ENCODE measurements at places on chromosomes 7 and 10.
A peak's percentile ranks its signal among the peaks of the same experiment; 100 is the strongest.

- DNase-seq = no peak
Observed at GRCh38 chr7:80216996-80217842, 82.6 kb downstream of the GNAI1 start.

DNA sequence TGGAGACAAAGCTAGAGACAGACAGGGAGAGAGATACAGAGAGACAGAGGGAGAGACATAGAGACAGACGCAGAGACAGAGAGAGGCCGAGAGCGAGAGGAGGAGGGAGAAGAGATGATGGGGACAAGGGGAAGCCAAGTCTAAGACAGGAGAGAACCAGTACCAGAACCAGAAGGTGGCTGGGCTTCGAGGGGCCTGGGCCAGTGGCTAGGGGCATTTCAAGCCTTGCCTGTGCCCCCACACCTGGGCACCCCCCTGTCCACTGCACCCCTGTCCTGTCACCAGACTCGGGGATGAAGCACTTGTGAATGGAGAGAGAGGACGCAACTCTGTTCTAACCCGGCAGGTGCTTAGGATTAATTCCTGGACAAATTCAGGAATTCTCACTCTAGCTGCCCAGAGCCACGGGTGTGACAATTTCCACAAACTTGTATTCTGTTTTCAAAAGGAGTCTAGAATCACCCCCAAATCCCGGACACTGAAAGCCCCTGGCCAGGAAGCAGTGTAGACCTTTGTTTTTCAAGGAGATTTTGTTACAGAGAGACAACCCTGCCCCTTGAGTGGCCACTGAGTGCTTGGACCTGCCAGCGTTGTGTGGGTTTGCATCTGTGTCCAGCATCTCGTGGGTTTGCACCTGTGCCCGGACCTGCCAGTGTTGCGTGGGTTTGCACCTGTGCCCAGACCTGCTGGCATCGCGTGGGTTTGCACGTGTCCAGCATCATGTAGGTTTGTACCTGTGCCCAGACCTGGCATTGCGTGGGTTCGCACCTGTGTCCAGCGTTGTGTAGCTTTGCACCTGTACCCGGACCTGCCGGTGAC lies 157.3 kb downstream of the WDR37 start:
- no peak for DNase-seq

DNA sequence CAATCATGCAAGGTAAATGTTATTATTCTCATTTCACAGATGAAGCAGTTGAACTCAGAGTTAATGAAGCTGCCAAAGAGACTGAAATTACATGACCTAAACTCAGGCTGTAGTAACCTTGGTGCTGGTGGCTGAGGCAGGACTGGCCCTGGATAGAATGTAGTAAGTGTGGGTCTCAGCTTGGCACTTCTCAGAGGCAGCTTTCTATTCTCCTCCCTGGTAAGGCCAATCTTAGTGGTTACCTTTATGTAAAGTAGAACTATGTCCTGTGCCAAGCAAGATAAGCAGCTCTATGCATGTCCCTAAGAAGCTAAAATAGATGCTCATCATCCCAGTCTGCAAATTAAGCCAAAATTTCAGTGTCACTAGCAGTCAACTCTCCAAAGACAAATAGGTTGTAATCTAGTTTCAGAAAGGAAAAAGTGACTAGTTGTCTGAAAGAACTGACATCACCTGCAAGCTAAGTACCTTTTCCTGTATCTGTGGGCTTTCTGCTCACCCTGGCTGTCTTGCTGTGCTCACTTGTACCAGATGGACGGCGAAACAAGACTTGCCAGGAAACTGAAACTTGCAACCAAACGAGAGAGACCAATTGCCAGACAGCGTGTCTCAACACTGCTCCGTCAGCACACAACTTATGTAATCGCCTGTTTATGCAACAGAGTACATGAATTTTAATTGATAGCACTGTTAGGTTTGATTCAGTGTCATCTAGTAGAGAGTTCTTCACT lies 43.7 kb downstream of the CH25H start:
- peak; percentile 61 for DNase-seq

DNA sequence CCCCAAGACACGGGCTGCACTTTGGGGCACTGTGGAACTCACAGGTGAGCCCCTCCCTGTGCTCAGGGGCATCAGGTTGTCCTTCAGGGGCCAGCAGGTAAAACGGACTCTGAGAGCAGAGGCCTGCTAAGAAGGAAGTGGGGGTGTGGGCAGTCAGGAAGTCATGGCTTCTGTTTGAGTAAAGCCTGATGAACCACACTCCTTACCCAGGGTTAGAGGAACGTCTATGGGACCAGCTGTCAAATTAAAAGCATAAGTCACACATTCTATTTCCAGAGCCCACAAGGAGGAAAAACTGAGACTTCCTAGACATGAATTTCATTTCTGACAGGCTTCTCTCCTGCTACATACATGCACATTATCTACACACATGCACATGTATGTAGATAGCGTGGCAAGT lies 616.4 kb downstream of the SDK1 start:
- no peak for DNase-seq

- DNase-seq = no peak
Observed at GRCh38 chr10:127695431-127695830, 41.6 kb upstream of the FOXI2 start.

DNA sequence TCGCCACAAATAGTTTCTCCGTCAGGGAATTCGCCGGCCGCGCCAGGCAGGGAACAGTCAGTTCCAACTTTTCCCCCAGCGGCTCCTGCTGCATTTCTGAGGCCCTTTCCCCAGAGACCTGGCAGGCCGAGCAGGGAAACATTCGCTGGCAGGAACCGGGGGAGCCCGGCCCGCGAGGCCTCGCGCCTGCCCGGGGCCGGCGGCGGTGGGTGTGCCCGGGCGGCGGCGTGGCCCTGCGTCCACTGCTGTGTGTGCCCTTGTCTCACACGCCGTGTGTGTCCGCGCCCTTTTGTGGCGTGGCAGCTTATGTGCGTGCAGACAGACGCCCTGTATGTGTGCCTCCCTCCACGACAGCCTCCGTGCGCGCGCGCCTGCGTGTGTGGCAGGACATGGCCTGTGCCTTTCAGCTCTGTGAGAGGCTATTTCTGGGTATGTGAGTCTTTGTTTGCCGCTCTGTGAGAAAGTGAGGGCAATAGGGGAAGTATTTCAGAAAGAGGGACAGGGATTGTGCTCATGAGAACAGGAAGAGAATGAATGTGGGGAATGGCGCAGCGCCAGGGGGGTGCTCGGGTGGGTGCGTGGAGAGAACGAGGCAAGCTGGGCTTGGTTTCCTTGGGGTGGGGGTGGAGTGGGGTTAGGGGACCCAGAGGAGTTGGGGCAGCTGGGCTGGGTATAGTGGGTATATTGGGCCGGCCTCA lies 689 bp upstream of the SMARCD3 start:
- no peak for DNase-seq

DNA sequence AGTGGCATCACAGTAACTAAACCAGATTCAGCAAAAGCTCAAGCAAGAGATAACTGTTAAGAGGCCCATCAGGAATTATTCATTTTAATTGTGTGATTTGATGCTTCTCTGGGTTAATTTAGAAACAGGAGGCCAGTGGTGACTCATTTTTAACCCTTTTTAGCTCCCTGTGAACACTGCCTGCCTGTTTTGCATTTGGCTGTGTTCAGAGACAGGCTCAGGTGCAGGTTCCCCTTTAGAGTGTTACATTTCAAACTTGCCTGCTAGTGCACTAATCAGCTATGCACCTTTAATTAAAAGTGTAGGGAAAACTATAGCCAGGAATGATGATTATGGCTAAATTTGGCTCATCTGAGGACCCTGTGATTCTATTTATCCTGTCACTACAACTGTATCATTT lies 6.5 kb downstream of the STAMBPL1 start:
- DNase-seq = peak; percentile 84

DNA sequence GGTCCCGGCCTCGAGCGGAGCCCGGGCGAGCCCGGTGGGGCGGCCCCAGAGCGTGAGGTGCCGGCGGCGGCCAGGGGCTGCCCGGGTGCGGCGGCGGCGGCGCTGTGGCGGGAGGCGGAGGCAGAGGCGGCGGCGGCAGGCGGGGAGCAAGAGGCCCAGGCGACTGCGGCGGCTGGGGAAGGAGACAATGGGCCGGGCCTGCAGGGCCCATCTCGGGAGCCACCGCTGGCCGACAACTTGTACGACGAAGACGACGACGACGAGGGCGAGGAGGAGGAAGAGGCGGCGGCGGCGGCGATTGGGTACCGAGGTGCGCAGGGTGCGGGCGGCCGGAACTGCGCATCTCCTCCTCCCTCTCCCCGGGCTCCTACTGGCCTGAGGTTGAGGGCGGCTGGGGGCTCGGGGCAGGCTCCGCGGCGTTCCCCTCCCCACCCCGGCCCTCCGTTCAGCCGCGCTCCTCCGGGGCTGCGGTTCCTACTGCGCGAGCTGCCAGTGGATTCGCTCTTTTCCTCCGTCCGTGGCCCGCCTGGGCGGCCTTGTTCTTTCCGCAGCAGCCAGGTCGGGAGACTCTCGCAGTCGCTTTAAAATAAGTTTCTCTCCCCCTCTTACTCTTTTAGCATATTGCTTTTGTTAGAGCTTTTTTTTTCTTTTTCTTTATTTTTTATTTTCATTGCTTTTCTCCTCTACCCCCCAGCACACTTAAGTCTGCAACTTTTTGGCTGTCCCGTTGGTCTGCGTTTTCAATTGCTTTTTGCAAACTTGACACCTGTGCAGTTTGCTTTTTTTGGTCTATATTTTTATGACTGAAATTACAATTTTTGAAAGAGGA lies 600 bp downstream of the SIRT1 start:
- peak; percentile 86 for DNase-seq

DNA sequence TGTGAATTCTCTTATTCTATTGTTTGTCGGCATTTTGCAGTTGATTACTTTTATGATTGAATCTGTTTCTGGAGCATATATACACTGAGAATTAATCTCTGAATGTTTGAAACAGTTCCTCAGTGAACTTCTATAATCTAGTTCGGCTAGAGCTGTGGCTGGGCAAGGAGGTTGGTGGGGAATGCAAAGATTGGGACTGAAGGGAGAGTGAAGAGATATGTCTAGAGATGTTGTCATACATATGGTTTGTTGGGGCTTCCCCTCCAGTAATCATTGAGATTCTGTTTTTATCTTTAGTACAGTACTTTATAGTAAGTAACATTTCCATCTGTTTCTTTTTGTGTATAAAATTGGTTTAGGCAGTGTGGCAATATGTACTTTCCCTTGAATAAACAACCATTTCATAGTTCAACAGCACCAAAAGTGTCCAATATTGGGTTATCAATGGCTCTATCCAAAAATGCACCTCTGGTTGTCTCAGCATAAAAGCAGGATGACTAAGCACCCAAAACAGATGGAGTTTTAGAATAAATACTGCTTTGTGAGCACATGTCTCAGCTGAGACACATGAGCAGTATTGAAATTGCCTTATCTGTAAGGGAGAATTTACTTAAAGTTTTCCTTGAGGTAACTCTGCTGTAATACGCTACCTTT lies 36.7 kb downstream of the WAC start:
- no peak for DNase-seq

Data from NAMALWA (cell line).